ENCODE measurements at places on chromosomes 2 and 18. TPM values are rescaled to one million over a fixed set of nuclear protein-coding genes. Genes with fewer than 3 reads are reported as not detected.

XDH gene
- not detected for total RNA-seq

AQP12A gene
- not detected for total RNA-seq

LRP1B gene
- total RNA-seq: 84.0 TPM

CCDC148 gene
- total RNA-seq: 32.6 TPM

LCT gene
- total RNA-seq: not detected

AGXT gene
- not detected for total RNA-seq

PRKAG3 gene
- total RNA-seq: not detected

CNGA3 gene
- total RNA-seq: 1.2 TPM

ADGRF3 gene
- under 0.01 TPM for total RNA-seq

CCDC68 gene
- 1.2 TPM for total RNA-seq

ARHGEF33 gene
- 2.4 TPM for total RNA-seq

IL36A gene
- total RNA-seq: not detected

SERPINB4 gene
- total RNA-seq: not detected

OLA1 gene
- 114 TPM for total RNA-seq

ZNF396 gene
- 4.1 TPM for total RNA-seq

MTCL1 gene
- total RNA-seq: 15.9 TPM

AQP12B gene
- not detected for total RNA-seq

BMP10 gene
- not detected for total RNA-seq

ACSL3 gene
- 250 TPM for total RNA-seq

C2orf92 gene
- total RNA-seq: 3.3 TPM

TYMS gene
- total RNA-seq: 3.7 TPM
